ENCODE measurements at places on chromosomes 12 and 14. TPM values are rescaled to one million over a fixed set of nuclear protein-coding genes. Genes with fewer than 3 reads are reported as not detected.

Gene NOVA1
- total RNA-seq = 0.32 TPM

Gene PLCZ1
- total RNA-seq = not detected

Gene LYZ
- not detected for total RNA-seq

Gene SRRM4
- not detected for total RNA-seq

Gene KRT75
- total RNA-seq = not detected

Gene KRT73
- total RNA-seq = not detected

Gene PRB3
- total RNA-seq = not detected

Gene TRIM9
- total RNA-seq = not detected

Gene GMPR2
- total RNA-seq = 97.6 TPM

Gene ASCL1
- not detected for total RNA-seq

Gene DLST
- 73.6 TPM for total RNA-seq

Gene SERPINA9
- total RNA-seq = not detected

Gene SOCS2
- total RNA-seq = 57.4 TPM

Gene RASSF9
- total RNA-seq = 1.5 TPM

Gene LRTM2
- total RNA-seq = not detected

Gene DPPA3
- total RNA-seq = not detected

Gene TPPP2
- total RNA-seq = not detected

Gene NDUFB1
- total RNA-seq = 305 TPM

Gene PTPN6
- total RNA-seq = 3.2 TPM

Gene OVCH1
- not detected for total RNA-seq

Gene KRT81
- not detected for total RNA-seq

Gene LTB4R
- total RNA-seq = 2.4 TPM

Gene MAP4K5
- 29.6 TPM for total RNA-seq

Gene SLC17A8
- not detected for total RNA-seq

Gene GLT1D1
- total RNA-seq = not detected

Gene FKBP11
- 11.6 TPM for total RNA-seq

Gene MUCL1
- total RNA-seq = not detected

Gene ADGRD1
- total RNA-seq = 0.06 TPM

Gene DAO
- total RNA-seq = not detected

Gene ACSM4
- not detected for total RNA-seq

Gene MAPK1IP1L
- 11.7 TPM for total RNA-seq

Gene TMPRSS12
- total RNA-seq = not detected

Gene DPF3
- total RNA-seq = 11.4 TPM

Gene DACT1
- total RNA-seq = 0.32 TPM

Gene GXYLT1
- total RNA-seq = 13.8 TPM

Gene CEBPE
- total RNA-seq = not detected

Gene MANSC4
- not detected for total RNA-seq

Gene PCED1B
- total RNA-seq = 0.32 TPM

Gene KRT78
- total RNA-seq = not detected

Gene GLS2
- total RNA-seq = 0.44 TPM

Data from bladder microvascular endothelial cell (primary cell).